GM04504 (cell line): ENCODE measurements at places on chromosomes 7 and 10.

DNA sequence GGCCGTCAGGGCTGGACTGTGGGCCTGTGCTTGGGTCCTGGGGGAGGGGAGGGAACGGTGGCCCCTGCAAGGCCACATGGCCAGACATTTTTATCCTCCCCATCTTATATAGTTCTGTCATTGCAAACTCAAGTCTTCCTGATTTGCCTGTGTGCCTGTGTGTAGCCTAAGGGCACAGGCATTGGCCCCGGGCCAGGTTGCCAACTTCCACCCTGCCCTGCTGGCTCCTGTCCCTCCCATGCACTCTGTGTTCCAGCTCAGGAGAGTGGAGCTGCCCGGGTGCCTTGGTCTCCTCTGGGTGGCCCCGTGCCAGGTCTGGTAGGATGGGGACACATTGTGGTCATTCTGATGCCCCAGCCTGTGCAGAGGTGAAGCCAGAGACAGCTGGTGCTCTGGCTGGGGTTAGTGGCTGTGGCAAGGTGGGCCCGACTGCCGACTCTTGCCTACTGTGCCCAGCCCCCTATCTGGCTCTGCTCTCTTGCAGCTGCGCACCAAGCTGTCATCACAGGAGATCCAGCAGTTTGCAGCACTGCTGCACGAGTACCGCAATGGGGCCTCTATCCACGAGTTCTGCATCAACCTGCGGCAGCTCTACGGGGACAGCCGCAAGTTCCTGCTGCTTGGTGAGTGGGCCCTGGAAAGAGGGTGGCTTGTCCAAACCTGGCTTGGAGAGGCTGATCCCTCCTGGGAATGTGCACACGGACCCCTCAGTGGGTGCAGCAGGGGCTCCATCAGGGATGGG, 14.8 kb downstream of the NACAD start:
- DNase-seq: no peak

DNA sequence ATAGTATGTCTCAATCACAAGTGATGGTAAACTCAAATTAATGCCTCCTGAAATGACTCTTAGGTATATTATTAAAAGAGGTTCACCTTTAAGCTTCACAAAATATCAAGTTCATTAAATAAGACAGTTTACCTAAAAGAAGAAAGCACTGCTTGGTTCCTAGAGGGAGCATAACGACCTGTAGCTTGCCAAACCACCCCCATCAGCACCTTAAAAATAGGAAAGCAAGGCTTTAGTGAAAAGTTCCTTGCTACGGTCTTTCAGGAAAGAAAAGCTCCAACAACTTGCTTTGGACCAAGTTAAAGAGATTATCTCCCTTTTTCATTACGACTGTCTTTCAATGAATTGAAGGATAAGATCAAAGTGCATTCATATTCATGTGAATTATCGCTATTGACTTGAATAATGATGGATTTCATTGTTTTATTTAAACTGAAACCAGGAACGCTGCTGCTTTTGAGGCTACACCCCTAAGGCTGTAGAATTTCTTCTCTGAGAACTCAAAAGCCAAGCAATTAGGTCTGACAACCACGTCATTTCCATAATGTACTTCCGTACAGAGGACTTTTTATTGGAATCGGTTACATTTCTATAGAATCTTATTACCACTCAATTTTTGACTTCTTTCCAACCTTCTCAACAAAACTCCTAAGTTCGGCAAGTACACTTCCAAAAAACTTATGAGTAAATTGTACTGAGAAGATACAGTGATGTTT, 7.0 kb upstream of the SPAG6 start:
- DNase-seq: no peak

- DNase-seq: no peak
Measured at GRCh38 chr10:127983344-127984100, 76.6 kb downstream of the PTPRE start.

GRCh38 chr10:62243647-62243997, 25.0 kb downstream of the RTKN2 start:
- no peak for DNase-seq

GRCh38 chr10:18504161-18504560, 147.2 kb downstream of the NSUN6 start:
- no peak for DNase-seq

DNA sequence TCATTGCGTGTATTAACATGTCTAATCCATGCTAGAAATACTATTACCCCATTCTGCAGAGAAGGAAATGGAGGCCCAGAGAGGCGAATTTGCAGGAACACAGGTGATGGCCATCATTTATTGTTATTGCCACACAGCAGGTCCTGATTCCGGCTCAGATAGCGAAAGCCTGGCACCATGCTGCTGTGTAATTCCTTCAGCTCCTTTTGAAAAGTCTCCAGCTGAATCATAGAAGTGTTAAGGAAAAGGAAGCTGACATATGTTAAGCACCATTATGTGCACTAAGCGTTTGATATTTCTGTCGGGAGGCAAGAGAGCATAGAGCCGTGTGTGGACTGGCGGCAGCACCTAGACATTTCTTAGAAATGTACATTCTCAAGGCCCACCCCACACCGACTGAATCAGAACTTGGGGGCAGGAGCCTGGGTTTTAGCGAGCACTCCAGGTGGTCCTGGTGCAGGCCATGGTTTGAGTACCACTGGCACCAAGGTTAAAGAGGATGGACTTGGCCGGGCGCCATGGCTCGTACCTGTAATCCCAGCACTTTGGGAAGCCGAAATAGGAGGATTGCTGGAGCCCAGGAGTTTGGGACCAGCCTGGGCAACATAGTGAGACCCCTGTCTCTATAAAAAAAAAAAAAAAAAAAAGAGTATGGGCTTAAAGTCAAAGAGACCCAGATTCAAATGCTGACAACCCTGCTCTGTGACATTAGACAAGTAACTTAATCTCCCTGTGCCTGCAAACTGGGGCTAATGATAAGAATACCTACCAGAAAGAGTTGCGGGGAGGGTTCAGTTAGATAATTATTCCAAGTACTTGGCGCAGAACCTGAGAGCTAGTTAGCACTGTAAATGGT, 52.2 kb downstream of the UNC5B start:
- DNase-seq: no peak

DNA sequence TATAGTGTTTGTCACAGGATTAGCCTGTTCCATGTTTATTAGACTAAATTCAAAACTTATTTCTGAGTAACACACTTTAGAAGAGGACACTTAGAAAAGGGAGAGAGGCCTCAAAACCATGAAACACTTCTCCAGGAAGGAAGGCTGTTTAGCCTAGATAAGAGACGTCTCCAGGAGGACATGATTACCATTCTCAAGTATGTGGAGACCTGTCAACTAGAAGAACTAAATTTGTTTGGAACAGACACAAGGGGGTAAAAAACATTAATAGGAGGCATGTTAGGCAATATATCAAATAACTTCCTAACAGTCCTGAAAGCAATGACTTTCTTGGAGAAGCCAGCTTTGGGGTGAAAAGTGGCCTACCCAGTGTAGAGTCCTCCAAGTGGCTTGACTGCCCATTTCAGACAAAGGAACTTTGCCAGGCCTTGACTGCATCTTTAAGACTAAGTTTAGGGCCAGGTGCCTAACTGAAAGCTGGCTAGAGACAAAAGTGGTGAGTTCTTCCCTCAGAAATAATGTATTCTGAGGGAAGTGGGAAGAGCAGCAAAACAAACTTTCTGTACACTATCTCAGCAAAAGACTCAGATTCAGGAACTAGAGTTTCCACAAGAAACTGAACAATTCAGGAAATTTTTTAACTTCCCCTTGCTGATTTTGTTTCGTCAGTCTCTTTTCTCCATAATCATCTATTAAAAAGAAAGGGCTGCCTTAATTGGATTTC, 11.8 kb downstream of the NCOA4 start:
- DNase-seq: no peak

GRCh38 chr7:99235925-99236324, 28.0 kb upstream of the KPNA7 start:
- DNase-seq: no peak

DNA sequence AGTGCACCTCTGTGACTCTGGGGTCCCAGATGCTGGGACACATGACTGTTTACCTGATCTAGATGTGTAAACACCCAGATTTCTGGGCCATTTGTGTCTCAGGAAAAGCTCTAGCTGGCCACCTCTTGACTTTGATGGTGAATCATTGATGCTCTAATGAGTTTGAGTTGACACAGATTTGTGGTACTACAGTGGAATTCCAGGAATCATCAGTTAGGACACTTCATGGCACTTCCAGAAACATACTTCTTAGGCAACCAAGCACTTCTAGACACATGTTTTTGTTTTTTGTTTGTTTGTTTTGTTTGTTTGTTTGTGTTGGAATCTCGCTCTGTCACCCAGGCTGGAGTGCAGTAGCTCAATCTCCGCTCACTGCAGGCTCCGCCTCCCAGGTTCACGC, 302.2 kb upstream of the ZMIZ1 start:
- DNase-seq: no peak

GRCh38 chr10:75450075-75450445, 18.6 kb downstream of the LRMDA start:
- no peak for DNase-seq

DNA sequence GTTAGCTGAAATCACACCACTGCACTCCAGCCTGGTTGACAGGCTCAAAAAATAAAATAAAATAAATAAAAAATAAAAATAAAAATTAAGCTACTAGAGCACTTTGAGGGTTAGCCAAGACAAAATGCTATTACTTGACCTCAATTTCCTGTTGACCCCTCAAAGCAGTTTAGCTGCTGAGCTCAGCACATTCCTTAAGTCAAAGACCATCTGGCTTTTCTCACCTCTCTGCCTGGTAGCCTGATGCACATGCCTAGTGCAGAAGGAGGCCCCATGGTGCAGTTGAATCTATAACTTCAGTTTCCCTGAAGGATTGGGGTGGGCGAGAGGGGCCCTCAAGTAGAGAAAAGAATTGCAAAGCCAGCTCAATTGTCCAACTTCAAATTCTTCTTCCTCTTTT, 211.1 kb upstream of the GALNT17 start:
- DNase-seq: no peak

DNA sequence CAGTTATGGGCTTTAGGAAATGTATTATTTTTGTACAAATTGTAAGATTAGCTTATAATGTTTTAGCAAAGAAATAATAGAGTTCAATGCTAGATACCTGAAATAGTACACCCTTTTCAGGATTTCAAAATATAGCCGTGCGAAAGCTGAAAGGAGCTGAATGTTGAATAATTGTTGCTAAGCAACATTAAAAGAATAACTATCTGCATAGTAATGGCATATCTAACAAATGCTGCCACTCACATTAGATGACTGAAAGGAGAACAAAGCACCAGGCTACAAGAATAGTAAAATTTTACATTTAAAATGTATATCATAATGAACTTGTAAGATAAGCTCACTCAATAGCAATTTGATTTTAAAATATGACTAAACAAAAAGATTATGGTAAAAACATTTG, 82.5 kb downstream of the SDHAF3 start:
- DNase-seq: no peak

- no peak for DNase-seq
Measured at GRCh38 chr10:103884681-103885139, 29.3 kb upstream of the SH3PXD2A start.

GRCh38 chr10:121478556-121478955, 119.7 kb downstream of the FGFR2 start:
- DNase-seq: no peak

- DNase-seq: no peak
Measured at GRCh38 chr7:108071551-108071950, 58.6 kb downstream of the LAMB4 start.

- DNase-seq: no peak
Measured at GRCh38 chr10:53477313-53477675, 704.7 kb upstream of the MBL2 start.

DNA sequence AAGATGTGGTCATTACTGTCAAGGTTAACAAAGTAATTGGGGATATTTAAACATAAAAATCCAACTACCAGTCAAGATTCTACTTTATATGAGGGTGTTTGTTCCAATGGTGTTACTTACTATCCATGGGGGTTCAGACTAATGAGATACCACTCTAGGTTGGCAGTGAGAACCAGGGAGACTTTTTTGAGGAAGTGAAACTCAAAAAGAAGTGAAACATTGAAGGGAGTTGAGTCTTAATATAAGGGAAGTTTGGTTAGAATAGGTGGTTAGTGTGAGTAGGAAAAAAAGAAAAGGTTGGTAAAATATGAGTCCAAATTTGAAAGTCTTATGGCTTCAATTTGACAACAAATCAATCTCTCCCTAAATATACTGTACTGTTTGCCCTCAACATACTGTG, 123.6 kb upstream of the ANK3 start:
- no peak for DNase-seq

- DNase-seq: no peak
Measured at GRCh38 chr7:153290066-153290465, 530.5 kb downstream of the ACTR3B start.

- DNase-seq: peak; percentile 53
Measured at GRCh38 chr7:27168265-27168947, 3.1 kb upstream of the HOXA9 start.

DNA sequence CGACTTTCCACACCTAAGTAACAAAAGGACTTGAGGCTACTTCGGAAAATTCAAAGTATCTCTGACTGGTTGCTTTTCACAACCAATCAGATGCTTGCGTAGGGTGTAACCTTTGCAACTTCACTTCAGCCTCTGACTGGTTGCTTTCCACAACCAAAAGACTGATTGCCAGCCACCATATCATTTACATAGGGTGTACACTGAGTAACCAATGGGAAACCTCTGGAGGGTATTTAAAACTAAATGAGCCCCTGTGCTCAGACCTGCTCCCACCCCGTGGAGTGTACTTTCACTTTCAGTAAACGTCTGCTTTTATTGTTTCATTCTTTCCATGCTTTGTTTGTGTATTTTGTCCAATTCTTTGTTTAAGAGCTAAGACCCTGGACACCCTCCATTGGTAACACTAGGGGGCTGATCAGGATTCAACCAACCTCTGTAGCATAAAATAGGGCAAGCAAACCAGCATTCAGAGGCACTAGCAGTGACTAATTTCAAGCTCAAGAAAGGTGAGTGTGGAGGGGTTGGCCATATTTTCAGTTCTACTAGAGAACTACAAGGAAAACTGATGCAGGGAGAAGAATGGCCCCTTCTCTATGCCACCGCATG, 390.8 kb downstream of the POM121L12 start:
- DNase-seq: no peak

DNA sequence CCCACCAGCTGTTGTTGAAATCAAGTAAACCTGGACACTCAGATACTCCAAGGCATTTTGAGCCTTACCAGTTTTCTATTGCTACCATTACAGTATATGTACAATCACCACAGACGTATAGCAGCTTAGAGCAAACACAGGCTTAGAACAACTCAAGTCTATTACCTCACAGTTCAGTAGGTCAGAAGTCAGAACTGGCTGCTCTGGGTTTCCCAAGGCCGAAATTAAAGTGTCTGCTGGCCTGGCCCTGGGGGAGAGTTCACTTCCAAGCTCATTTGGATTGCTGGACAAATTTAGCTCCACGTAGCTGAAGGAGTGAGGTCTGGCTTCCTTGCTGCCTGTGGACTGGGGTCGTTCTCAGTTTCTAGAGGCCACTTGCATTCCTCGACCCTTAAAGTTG, 260.1 kb upstream of the LRRN3 start:
- no peak for DNase-seq

DNA sequence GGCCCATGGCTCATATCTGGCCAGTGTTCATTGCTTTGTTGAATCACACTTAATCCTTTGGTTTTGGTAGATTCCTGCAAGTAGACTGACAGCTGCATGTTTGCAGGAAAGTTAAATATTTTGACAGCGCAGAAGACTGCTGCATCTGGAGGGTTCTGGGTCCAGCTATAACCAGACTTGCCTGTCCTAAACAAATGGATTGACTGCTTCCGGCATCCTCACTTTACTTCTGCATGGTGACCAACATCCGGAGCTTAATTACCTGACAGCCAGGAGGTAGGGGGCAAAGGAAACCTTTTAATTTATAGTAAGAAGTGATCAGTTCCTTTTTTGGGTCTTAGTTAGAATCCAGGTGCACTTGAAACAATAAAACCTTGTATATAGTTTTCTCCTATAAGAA, 263.3 kb downstream of the SNX10 start:
- DNase-seq: no peak
